ENCODE measurements at places on chromosomes 16 and 17. TPM values are rescaled to one million over a fixed set of nuclear protein-coding genes. Genes with fewer than 3 reads are reported as not detected.

Gene ZKSCAN2
- 11.5 TPM for total RNA-seq

- peaks cover 23% of the 10 kb centered on the region for H3K36me3 ChIP-seq
- H3K4me3 ChIP-seq = peak overlapping the region; percentile 86
- H3K4me1 ChIP-seq = peaks cover 12% of the 10 kb centered on the region
- peak overlapping the region; percentile 29 for H3K27ac ChIP-seq
- DNase-seq = no peak
Observed at GRCh38 chr17:81682565-81683207, 911 bp downstream of the ARL16 start.

Gene TBKBP1
- total RNA-seq = 15.8 TPM

Gene MAF
- total RNA-seq = 4.6 TPM

Gene HOXB7
- total RNA-seq = 0.14 TPM

GRCh38 chr17:35373534-35373983, at the start of gene SLFN11:
Gene SLFN11, minus strand, starts transcription at chr17:35373621. Its CDS starts 9,814 bp downstream, at chr17:35363807.
- no peak within 1 kb of the TSS for H3K27ac ChIP-seq
- peaks cover 16% of the 10 kb centered on the region for H3K4me1 ChIP-seq
- H3K36me3 ChIP-seq = no peaks in the 10 kb centered on the region
- peak within 1 kb of the TSS; percentile 74 for H3K4me3 ChIP-seq

Gene PRR29
- 0.85 TPM for total RNA-seq

- peaks cover 5% of the 10 kb centered on the region for H3K36me3 ChIP-seq
- H3K27ac ChIP-seq = no peak overlapping the region
Observed at GRCh38 chr17:82397449-82398335, 20.5 kb upstream of the HEXD start.

- no peaks in the 10 kb centered on the region for H3K27me3 ChIP-seq
- H3K4me1 ChIP-seq = peaks cover 20% of the 10 kb centered on the region
- H3K4me3 ChIP-seq = no peak overlapping the region
- peaks cover 6% of the 10 kb centered on the region for H3K36me3 ChIP-seq
- DNase-seq = no peak
Observed at GRCh38 chr16:13503960-13504635, 415.9 kb upstream of the ERCC4 start.

DNA sequence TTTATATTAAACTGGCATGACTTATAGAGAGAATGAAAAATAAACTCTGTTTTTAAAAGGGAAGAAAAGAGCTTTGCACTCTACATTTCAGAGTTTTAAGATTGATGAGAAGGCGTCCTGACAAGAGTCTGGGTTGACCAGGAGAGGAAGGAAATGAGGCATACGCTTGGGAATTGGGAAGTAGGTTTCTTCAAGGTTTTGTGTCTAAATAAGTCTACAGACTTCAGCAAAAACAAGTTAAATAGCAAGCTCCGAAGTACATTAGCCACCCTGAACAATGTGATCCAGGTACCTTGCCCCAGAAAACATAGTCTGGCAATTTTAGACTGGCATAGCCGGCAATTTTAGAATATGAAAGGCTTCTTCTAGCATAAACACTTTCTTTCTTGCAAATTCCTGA, 28.5 kb upstream of the CCDC182 start:
- H3K4me3 ChIP-seq = no peak overlapping the region
- H3K27me3 ChIP-seq = peaks cover 21% of the 10 kb centered on the region
- DNase-seq = no peak
- no peak overlapping the region for H3K27ac ChIP-seq

DNA sequence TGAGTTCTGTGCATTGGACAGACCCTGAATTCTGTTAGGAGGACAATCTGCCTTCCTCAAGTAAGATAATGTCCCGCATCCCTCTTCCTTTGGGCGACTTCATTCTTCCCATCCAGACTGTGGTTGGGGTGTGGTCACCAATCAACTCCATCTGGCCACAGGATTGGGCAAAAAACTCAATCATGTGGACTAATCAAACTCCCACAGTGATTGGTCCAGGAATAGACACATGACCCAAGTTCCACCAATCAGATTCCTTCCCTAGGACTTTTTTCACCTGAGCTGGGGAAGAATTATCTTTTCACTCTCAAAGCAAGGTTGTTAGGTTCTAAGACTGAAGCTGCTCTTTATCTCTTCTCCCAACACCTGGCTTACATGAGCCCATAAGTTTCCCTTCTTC, 13.2 kb upstream of the NKD1 start:
- H3K27ac ChIP-seq = no peak overlapping the region
- no peak overlapping the region for H3K4me3 ChIP-seq
- no peak for DNase-seq
- no peaks in the 10 kb centered on the region for H3K36me3 ChIP-seq
- H3K4me1 ChIP-seq = peaks cover 14% of the 10 kb centered on the region

GRCh38 chr16:78597809-78598570, 498.5 kb downstream of the WWOX start:
- DNase-seq = no peak
- H3K27me3 ChIP-seq = no peaks in the 10 kb centered on the region
- H3K4me3 ChIP-seq = no peak overlapping the region
- peaks cover 55% of the 10 kb centered on the region for H3K4me1 ChIP-seq
- H3K36me3 ChIP-seq = peaks cover 4% of the 10 kb centered on the region

Data from WTC11 (cell line).